ENCODE measurements at places on chromosomes 1 and 21.

DNA sequence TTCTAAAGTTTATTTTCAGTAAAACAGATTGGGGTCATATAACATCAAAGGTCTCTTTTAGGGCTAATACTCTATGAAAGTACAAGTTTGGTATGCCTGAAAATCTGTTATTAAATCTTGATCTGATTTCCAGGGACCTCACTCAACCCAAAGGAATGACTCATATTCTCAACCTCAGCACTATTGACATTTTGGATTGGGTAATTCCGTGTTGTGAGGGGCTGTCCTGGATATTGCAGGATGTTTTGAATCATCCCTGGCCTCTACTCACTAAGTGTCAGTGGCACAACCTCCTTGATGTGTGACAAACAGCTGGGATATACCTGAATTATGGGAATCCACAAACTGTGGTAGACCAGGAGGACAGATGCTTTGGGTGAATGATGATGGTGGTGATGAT is 51.5 kb upstream of the CYP2J2 start:
- no peak for DNase-seq

DNA sequence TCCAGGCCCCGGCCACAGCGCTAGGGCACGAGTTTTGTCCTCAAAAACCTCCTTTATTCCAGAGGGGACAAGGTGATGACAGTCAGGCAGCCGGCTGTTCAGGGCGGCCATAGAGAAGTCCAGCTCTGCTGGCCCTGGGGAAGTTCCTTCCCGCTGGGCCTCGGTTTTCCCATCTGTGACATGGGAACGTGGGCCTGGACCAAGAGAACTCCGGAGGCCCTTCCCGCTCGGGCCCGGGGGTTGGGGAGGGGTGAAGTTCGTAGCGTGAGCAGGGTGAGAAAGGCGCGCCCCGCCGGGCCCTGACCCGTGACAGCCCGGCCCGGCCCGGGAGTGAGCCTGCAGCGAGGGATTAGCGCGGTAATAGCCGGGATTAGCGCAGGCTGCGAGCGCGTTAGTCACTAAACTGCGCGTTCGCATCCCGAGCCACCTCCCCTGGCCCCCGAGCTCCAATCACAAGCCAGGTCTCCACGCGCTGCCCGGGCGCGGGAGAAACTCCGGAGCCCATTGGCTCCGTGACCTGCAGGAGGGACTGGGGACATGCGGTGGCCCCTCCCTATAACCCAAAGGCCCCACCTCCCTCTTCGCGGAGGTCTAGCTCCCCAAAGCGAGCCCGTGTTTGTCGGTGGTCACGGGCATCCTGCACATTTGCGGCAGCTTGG is 29.8 kb upstream of the PADI2 start:
- no peak for DNase-seq

- no peak for DNase-seq
Observed at GRCh38 chr1:221850470-221851187, 108.7 kb upstream of the DUSP10 start.

DNA sequence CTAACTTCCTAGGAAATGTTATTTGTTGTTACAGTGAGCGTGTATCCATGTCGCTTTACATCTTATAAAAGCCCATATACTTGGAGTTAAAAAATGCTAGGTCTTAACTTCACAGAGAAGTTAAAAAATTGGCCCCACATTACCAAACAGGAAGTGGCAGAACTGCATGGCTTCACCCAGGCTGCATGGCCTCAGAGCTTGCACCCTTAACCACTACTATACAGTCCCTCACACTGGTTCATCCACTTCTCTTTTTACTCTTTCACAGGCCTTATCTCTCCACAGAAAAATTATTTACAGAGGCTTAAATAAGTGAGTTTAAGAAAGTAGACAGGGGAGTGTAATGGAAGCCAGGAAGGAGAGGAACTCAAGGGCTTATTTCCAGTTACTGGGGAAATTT is 402.5 kb downstream of the HHAT start:
- DNase-seq, result no peak

DNA sequence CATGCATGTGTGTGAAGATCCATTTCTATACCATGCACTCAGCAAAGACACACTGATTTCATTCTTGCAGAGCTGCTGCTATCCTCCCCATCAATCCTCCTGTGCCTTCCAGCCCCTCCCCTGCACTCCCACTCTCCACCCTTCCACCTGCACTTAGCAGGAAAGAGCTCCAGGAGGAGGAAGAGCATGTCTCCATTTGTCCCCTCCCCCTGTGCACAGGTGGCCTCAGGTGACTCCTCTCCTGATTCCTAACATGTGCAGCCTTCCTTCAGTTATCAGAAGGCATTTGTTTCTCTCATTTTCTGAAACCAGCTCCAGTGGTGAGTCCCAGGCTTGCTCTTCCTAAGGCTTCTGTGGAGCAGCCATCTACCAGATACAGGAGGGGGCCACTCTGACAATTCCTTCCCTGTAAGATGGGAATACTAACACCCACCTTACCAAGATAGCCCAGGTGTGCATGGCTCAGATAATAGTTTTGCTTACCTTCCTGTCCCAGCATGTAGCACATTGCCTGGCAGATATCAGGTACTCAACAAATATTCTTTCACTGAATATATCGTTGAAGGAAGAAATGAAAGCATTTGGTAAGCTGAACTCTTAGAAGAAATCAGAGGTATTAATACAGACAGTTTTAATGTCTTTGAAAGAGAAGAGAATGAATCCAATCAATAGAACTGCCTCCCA is 21.9 kb upstream of the FAM3B start:
- DNase-seq, result no peak

GRCh38 chr1:199546323-199546722 is 481.2 kb upstream of the NR5A2 start:
- DNase-seq, result no peak

DNA sequence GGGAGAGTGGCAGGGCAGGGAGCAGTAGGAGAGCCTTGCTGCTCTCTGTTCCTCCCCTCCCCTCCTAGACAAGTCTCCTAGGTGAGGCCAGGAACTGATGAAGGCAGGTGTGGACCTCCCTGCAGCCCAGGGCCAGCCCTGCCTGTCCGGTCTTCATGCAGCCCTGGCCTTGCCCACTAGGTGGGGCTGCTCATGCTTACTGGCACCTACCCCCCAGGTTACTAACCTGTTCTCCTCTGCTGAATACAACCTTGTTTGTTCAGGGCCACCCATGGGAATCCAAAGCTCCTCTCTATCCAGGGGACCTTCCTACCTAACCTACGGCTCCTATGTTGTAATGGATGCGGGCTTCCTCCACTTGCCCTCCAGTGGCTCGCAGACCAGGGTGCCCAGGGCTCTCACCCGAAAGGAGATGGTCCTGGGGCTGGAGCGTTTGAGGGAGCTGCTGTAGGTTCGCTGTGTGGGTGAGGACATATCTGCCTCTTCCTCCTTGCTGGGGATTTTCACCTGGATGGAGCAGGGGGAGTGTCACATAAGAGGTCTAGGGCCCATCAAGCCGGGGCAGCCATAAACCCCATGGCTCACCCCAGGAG is 7.9 kb upstream of the TNNT2 start:
- peak; percentile 12 for DNase-seq

DNA sequence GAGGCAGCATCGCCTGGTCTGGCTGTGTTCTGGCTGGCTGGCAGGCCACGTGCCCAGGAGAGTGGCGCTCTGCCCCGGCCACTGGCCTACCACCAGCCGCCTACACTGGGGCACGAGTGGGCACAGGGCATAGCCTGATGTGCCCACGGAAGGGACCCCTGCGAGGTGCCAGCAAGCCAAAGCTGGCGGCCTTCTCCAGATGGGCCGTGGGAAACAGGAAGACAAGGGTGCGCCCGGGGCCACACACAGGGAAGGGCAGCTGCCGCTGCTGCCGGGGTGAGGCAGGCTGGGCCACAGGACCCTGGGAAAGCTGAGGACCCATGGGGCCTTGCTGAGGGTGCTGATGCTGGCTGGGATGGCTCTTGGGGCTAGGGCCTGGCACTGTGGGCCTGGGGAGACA is 40.7 kb downstream of the SLC66A1 start:
- DNase-seq, result no peak

GRCh38 chr21:32131960-32132359 is 146.9 kb downstream of the MIS18A start:
- no peak for DNase-seq

- DNase-seq, result no peak
Observed at GRCh38 chr1:67491280-67491679, 61.1 kb upstream of the SERBP1 start.

DNA sequence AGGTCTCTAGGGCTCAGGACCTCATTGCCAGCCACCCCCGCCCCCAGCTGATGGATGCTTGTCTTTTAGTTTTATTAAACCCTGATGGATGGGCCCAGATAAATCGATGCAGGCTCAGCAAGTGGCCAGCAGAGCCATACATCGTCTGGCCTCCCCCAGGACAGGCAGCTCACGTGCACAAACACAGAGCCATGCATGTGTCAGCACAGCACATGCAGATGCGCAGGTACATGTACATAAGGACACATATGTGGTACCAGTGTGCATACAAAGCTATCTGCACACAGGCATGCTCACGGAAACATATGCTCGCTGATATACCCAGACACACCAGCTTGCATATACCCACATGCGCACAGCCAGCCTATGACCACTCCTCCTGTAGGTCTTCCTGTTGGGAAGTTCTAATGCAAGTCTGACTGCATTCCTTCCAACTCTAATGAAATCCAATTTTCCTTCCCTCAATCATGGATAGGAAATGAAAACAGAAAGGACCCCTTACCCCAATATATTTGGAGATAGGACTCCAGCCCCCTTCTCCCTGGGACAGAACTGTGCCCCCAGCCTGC is 897 bp downstream of the COL16A1 start:
- DNase-seq, result no peak

GRCh38 chr1:241411056-241411775 is 54.2 kb upstream of the RGS7 start:
- no peak for DNase-seq

- DNase-seq, result peak; percentile 26
Observed at GRCh38 chr1:220680085-220680687, 10.0 kb upstream of the C1orf115 start.

DNA sequence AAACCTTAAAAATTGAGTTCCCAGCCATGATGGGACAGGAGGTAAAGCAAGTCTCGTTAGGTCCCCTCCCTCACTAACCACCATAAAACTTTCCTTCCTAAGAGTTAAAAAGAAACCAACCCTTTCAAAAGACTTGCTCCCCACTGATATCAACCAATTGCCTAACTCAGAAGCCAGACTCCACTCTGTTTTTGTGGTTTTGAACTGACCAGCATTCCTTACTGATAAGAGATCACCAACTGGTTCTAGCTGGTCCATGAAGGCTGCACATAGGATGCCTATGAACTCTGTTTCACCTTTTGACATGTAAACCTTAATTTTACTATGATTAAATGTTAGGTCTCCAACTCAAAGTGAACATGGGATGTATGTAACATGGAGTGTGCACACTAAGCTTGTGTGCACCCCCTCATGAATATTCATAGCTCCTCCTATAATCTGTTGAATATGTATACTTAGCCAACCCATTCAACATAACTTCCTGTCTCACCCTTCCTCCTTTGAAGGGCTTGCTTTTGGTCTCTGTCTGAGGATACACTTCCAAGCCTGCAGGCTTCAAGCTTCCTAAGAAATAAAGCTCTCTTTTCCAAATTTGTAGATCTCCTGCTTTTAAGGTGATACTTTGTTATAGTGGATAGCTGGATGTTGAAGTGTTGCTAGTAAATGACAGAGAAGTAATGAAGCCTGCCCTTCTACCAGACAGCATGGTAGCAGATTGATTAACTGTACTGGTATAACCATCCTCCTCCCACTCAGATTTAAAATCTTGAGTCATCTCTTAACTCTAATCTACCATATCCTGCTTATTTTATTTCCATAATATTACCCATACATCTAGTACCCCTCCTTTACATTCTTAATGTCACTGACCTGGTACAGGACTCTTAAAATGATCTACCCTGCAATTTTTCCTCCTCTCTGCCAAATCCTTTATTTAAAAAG is 95.6 kb downstream of the ZNF644 start:
- DNase-seq, result no peak

DNA sequence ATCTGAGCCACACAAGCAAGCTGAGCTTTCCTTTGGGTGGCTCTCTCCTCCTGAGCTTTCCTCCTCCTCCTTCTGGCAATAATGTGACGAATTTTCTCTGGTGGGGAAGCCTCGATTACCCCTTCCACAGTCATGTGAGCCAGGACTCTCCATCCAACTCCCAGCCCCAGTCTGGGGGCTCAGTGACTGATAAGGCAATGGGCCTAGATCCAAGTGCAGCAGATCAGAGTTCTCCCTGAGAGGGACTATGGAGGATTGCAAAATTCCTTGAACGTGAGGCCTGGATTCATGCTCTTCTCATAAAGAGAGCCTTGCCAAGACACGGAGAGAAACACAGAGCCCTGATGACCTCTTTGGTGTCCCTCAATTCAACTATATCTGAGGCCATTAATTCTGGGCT is 31.3 kb upstream of the TRIM67 start:
- no peak for DNase-seq

DNA sequence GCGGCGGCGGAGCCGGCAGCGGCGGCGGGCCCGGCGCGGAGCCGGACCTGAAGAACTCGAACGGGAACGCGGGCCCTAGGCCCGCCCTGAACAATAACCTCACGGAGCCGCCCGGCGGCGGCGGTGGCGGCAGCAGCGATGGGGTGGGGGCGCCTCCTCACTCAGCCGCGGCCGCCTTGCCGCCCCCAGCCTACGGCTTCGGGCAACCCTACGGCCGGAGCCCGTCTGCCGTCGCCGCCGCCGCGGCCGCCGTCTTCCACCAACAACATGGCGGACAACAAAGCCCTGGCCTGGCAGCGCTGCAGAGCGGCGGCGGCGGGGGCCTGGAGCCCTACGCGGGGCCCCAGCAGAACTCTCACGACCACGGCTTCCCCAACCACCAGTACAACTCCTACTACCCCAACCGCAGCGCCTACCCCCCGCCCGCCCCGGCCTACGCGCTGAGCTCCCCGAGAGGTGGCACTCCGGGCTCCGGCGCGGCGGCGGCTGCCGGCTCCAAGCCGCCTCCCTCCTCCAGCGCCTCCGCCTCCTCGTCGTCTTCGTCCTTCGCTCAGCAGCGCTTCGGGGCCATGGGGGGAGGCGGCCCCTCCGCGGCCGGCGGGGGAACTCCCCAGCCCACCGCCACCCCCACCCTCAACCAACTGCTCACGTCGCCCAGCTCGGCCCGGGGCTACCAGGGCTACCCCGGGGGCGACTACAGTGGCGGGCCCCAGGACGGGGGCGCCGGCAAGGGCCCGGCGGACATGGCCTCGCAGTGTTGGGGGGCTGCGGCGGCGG is 1.0 kb downstream of the ARID1A start:
- no peak for DNase-seq

- no peak for DNase-seq
Observed at GRCh38 chr21:16125274-16125673, 395.5 kb downstream of the USP25 start.

DNA sequence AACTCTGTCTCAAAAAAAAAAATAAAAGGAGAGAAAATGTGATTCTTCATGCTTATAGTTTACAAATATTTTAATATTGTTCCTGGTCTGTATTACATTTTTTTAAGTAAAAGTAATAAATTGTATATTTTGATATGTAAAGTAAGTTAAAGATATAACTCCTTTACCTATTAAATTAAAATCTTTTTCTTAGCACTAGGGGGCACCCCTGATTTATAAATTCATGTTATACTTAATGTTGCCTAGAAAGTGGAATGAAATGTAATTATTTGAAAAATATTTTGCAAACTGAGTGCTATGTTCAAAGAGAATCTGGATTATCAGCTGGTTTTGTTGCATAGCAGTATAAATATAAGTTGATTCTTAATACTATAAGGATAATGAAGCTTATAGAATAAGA is 49.2 kb downstream of the RALGPS2 start:
- DNase-seq, result no peak

Data from HL-60 (cell line).